ENCODE measurements at places on chromosomes 2 and 18. TPM values are rescaled to one million over a fixed set of nuclear protein-coding genes. Genes with fewer than 3 reads are reported as not detected.

Gene ST8SIA3
- not detected for total RNA-seq

Gene ZDBF2
- total RNA-seq, result 14.0 TPM

Gene AGAP1
- total RNA-seq, result 62.4 TPM

Gene HSBP1L1
- 7.2 TPM for total RNA-seq

Gene CYS1
- total RNA-seq, result 16.9 TPM

Gene STAT4
- 5.4 TPM for total RNA-seq

- peaks cover 8% of the 10 kb centered on the region for H3K4me1 ChIP-seq
- no peaks in the 10 kb centered on the region for H3K36me3 ChIP-seq
- H3K27me3 ChIP-seq, result no peaks in the 10 kb centered on the region
- DNase-seq, result no peak
- H3K27ac ChIP-seq, result no peak overlapping the region
- no peak overlapping the region for H3K4me3 ChIP-seq
Measured at GRCh38 chr2:144411473-144411872, 108.4 kb downstream of the ZEB2 start.

DNA sequence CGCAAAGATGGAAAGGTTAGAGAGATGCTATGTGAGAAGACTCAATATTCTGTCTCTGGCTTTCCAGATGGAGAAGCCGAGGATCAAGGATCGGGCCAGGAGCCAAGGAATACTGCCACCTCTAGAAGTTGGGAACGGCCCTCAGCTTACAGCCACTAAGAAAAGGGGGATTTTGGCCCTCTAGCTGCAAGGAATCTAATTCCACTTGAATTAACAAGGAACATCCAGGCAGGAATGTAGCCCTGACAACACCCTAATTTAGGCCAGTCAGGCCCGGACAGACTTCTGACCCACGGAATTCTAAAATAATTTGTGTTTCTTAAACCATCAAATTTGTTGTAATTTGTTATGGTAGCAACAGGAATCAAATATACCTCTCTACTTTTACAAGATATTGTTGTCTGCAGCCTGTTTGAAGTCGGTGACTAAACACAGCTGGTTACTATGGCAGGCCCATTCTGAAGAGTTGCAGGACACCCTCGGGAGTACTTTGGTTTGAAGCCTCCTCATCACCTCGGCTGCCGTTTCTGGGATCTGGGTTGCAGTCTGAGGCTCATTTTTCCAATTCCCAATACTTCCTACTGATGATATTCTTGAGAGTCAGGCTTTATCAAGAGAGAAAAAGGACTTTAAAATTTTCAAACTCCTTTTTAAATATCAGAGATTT is 1131.2 kb downstream of the TSN start:
- no peak overlapping the region for H3K4me3 ChIP-seq
- H3K27me3 ChIP-seq, result no peaks in the 10 kb centered on the region
- H3K27ac ChIP-seq, result no peak overlapping the region
- DNase-seq, result no peak
- H3K36me3 ChIP-seq, result no peaks in the 10 kb centered on the region

DNA sequence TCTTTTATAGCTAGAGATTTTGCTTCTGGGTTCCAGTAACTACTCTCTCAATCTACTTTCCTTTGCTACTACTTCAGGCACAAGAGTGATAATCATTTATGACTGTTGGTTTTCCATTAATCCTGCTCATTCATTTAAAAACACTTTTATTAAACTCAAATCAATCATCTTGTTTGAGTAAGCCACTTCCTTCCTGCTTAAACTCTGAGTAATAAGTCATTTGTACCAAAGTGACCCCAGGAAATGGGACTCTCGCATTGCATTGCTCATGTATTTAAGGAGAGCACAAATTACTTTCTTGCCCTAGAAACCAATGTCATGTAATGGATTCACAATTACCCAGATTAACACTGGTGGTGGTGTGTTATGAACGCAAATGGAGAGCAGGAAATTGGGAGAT is 270.7 kb upstream of the HNMT start:
- no peaks in the 10 kb centered on the region for H3K27me3 ChIP-seq
- H3K27ac ChIP-seq, result no peak overlapping the region
- H3K4me1 ChIP-seq, result no peaks in the 10 kb centered on the region
- DNase-seq, result no peak

DNA sequence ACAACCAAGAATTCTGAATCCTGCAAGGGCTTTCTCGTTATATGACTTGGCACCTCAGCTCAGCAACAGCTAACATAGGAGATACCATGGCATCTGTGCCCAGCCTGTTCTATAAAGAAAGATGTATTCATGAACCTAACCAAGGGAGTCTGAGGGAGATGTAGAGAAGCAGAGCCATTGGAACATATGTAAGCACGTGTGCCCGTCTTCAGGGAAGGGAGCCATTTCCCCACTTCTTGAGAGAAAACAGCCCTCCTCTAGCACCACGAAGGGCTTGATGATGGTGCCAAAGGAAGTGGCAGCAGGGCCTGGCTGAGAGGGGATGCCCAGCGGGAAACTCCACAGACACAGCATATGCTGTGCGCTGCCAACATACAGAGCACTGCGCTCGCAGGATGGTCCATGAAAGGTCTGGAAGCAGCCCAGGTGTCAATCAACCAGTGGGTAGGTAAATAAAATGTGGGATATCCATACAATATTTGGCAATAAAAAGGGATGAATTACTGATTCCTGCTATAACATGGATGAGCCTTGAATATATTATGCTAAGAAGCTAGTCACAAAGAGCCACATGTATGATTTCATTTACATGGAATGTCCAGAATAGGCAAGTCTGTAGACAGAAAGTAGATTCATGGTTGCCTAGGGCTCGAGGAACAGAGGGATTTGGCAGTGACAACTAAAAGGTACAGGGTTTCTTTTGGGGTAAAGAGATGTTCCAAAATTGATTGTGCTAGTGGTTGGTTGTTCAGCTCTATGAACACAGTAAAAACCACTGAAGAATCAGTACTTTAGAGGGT is 16.1 kb downstream of the TMEM247 start:
- H3K4me3 ChIP-seq, result no peak overlapping the region
- H3K27me3 ChIP-seq, result no peaks in the 10 kb centered on the region
- no peak overlapping the region for H3K27ac ChIP-seq
- DNase-seq, result no peak

DNA sequence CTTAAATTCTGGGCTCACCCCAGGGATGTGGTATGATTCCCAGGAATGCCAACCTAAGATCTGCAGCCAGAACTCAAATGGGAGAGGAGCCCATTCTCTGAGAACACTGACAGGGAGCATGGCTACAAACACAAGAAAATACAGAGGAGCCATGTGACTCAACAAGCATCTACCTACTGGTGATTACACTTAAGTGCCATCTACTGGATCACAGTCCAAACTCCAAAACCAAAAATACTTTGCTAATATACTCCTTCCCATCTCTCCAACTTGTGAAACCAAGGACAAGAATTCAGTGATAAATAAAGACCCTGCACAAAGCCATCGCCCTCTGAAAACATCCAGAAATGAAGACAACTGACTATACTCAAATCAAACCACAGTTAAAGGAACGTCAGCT is 116.9 kb downstream of the NR4A2 start:
- DNase-seq, result no peak
- H3K27me3 ChIP-seq, result no peaks in the 10 kb centered on the region
- H3K36me3 ChIP-seq, result no peaks in the 10 kb centered on the region
- no peak overlapping the region for H3K27ac ChIP-seq
- no peaks in the 10 kb centered on the region for H3K4me1 ChIP-seq

DNA sequence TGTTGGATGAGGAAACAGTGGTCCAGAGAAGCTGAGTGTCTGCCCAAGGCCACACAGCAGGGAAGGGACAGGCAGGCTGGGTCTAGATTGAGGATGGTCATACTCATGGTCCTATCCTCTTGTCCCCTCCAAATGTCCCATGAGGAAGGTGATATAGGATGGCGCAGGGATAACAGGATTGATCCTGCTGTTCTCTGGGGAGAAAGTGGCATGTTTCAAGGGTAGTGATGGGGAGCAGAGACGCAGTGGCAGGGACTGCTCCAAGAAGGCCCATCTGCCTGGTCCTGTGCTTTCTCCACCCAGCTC is 24.6 kb downstream of the HS1BP3 start:
- peaks cover 62% of the 10 kb centered on the region for H3K4me1 ChIP-seq
- no peak overlapping the region for H3K4me3 ChIP-seq
- DNase-seq, result no peak
- peak overlapping the region; percentile 96 for H3K27ac ChIP-seq
- H3K27me3 ChIP-seq, result no peaks in the 10 kb centered on the region

GRCh38 chr2:15787535-15788454 is 152.6 kb upstream of the MYCN start:
- no peaks in the 10 kb centered on the region for H3K36me3 ChIP-seq
- no peaks in the 10 kb centered on the region for H3K4me1 ChIP-seq
- H3K27ac ChIP-seq, result no peak overlapping the region
- no peak overlapping the region for H3K4me3 ChIP-seq
- H3K27me3 ChIP-seq, result no peaks in the 10 kb centered on the region

- no peak for DNase-seq
- H3K4me1 ChIP-seq, result peaks cover 9% of the 10 kb centered on the region
- H3K27me3 ChIP-seq, result no peaks in the 10 kb centered on the region
- no peak overlapping the region for H3K27ac ChIP-seq
- H3K4me3 ChIP-seq, result no peak overlapping the region
Measured at GRCh38 chr18:35158728-35159450, 81.9 kb upstream of the ZNF397 start.

DNA sequence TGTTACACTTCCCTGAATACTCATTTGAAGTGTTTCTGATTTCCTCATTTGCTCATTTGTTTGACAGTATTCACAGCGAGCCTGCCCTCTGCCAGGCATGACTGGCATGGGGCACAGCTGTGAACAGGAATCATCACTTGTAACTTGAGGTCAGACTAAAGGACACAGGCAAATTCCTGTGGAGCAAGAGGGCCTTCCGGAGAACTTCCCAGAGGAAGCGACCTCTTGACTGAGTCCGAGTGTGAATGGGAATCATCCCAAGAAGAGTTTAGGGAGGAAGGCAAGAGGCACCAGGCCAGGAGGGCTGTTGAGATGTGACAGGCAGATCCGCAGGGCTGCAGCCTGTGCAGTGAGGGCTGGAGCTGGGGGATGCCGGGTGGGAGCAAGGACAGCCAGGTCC is 45.4 kb downstream of the LIMS1 start:
- H3K27ac ChIP-seq, result peak overlapping the region; percentile 31
- no peak for DNase-seq
- H3K4me1 ChIP-seq, result peaks cover 65% of the 10 kb centered on the region
- H3K36me3 ChIP-seq, result no peaks in the 10 kb centered on the region
- no peak overlapping the region for H3K4me3 ChIP-seq

DNA sequence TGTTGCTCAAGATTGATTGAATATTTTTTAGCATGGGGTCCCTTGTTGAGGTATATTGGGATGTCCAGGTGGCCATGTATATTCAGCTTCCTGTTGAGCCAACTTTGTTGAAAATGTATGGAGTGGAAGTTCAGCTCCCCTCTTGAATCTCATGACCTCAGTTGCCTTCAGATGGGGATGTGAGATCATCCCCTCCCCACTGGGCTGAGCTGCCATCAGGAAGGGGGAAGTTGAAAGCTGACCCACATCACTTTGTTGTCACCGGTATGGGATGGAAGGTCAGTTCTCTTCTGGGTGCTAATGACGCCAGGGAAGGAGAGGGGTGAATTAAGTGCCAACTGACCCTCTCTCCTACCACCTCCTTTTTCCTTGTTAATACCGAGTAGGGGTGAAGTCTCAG is 33.9 kb downstream of the ACOXL start:
- H3K36me3 ChIP-seq, result no peaks in the 10 kb centered on the region
- no peak for DNase-seq
- H3K4me3 ChIP-seq, result no peak overlapping the region
- peaks cover 14% of the 10 kb centered on the region for H3K4me1 ChIP-seq
- no peaks in the 10 kb centered on the region for H3K27me3 ChIP-seq

DNA sequence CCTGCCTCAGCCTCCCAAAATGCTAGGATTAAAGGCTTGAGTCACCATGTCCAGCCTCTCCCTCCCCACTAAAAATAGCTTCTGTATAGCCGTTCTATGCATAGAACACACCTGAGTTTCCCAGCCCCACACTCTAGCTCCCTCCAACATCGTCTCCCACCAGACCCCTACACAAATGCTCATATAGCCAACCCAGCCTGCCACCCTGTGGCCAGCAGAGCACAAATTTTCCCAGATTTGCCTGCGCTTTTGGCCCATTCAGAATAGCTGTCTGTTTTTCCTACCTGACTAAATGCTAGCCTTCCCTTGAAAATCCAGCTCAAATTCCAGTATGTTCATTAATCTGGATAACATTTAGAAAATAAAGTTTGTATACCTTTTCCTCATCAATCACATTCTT is 22.8 kb downstream of the TRABD2A start:
- no peak overlapping the region for H3K4me3 ChIP-seq
- H3K27ac ChIP-seq, result no peak overlapping the region
- peaks cover 4% of the 10 kb centered on the region for H3K27me3 ChIP-seq

- no peaks in the 10 kb centered on the region for H3K4me1 ChIP-seq
- H3K27me3 ChIP-seq, result no peaks in the 10 kb centered on the region
- peaks cover 34% of the 10 kb centered on the region for H3K36me3 ChIP-seq
- no peak overlapping the region for H3K27ac ChIP-seq
- H3K4me3 ChIP-seq, result no peak overlapping the region
Measured at GRCh38 chr2:182971820-182972547, 66.3 kb downstream of the NCKAP1 start.

DNA sequence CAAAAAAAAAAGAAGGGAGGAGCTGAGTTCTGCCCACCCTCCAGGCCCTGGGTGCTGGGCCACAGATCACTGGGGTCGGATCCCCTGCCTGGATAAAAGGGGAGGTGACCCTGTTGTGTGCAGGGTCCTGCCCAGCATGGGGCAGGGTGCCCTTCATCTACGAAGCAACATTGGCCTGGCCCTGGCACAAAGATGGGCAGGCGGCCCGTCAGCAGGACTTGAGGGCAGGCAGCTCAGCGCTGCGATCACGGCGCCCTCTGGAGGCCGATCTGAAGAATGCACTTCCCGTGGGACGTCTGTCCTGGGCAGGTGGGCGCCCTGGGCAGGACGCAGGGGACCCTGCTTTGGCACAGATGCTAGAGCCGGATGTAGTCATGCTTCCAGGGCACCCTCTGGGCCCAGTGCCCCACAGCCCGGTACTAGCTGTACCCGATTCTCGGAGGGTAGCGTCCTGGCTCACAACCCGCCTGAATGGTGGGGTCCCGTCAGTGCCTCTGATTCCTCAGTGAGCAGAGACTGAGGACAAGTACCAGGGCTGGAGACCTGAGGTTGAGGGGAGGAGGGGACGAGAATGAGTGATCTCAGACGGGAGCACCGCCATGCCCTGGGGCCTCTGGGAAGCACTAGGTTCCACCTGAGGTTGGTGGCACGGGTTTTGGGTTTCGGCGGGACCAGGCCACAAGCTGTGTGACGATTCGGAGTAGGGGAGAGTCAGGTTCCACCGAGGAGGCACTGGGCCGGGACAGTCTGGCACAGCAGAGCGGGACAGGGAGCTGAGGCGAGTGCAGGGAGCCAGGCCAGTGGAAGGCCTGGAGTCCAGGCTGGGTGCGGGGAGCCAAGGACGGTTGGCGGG is 18.0 kb downstream of the ARID5A start:
- H3K27ac ChIP-seq, result peak overlapping the region; percentile 8
- H3K27me3 ChIP-seq, result no peaks in the 10 kb centered on the region
- no peak for DNase-seq
- peaks cover 35% of the 10 kb centered on the region for H3K36me3 ChIP-seq

GRCh38 chr2:181305301-181306123 is 151.7 kb upstream of the ITGA4 start:
- no peak for DNase-seq
- H3K27me3 ChIP-seq, result no peaks in the 10 kb centered on the region
- H3K27ac ChIP-seq, result no peak overlapping the region
- no peaks in the 10 kb centered on the region for H3K36me3 ChIP-seq
- peaks cover 16% of the 10 kb centered on the region for H3K4me1 ChIP-seq
- no peak overlapping the region for H3K4me3 ChIP-seq

GRCh38 chr2:212712991-212713390 is 174.4 kb upstream of the ERBB4 start:
- no peaks in the 10 kb centered on the region for H3K27me3 ChIP-seq
- H3K27ac ChIP-seq, result no peak overlapping the region
- no peaks in the 10 kb centered on the region for H3K36me3 ChIP-seq
- DNase-seq, result no peak
- H3K4me3 ChIP-seq, result no peak overlapping the region
